ENCODE measurements at places on chromosomes 16 and 17.
A peak's percentile ranks its signal among the peaks of the same experiment; 100 is the strongest.

- no peak for DNase-seq
Observed at GRCh38 chr17:27540318-27541101, 84.3 kb downstream of the KSR1 start.

- no peak for DNase-seq
Observed at GRCh38 chr16:88507231-88507743, 54.2 kb downstream of the ZFPM1 start.

DNA sequence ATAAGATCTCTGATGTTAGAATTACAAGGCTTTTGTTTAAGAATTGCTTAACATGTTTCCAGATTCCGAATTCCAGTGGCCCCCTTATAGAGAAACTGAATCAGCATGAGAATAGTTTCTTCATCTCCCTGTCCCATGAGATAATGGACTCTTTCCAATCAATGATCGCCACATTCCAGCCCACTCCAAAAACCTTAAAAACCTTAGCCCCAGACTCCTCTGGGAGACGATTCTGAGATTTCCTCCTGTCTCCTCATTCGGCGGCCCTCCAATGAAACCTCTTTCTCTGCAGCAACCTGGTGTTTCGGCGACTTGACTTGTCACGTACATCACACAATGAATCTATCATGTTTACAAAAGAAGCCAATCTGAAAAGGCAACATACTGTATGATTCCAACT, 197.1 kb upstream of the PSMD7 start:
- DNase-seq: no peak

- DNase-seq: no peak
Observed at GRCh38 chr17:63557416-63557815, 7.1 kb downstream of the DCAF7 start.

DNA sequence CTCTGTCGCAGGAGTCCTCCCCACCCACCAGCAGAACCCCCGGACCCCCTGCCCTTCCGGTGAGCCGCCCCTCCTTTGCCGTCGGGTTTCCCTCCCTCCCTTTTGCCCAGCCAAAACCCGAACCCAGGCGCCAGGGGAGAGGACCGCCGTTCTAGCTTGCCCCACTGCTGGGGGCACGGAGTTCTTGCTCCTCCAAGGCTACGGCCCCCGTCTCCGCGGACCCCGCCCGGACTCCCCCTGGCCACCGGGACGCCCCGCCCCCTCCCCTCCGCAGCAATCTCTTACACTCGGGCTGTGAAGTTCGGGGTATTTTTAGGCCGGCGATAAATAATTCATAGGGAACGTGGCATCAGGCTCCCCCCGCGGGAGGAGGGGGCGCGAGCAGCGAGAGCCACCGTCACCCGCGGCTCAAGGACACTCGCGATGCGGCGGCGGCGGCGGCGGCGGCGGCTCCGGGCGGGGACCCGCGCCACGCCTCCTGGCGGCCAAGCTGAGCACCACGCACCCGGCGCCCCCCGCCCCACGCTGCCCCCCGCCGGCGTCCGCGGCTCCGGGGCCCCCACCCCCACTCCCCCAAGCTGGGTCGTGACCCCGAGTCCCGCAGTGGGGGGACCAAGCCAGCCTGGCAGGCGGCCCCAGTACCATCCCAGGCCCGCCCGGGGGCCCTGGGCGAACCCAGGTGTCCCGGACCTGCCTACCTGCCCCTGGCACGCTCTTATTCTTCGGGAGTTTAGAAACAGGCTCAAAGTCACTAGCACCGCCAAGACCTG, at the start of gene GRIN2C:
Gene GRIN2C, minus strand, starts transcription at position 427 of the 770 bp plus-strand sequence. CDS start 4,793 bp downstream, outside the sequence.
- peak; percentile 29 for DNase-seq

- peak; percentile 58 for DNase-seq
Observed at GRCh38 chr16:3983081-3983520, 102.6 kb upstream of the CREBBP start.

DNA sequence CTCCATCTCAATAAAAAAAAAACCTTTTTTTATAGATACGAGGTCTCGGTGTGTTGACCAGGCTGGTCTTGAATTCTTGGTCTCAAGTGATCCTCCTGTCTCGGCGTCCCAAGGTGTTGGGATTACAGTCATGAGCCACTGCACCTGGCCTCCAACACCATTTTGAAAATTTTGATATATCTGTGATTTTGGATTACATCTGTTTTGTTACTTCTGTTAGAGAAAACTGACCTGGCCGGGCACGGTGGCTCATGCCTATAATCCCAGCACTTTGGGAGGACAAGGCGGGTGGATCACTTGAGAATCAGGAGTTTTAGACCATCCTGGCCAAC, 18.6 kb downstream of the RMI2 start:
- DNase-seq: no peak

GRCh38 chr16:13390093-13390985, 488.9 kb downstream of the SHISA9 start:
- no peak for DNase-seq

GRCh38 chr16:5580296-5580695, 482.7 kb upstream of the EEF2KMT start:
- DNase-seq: no peak
